ENCODE measurements at places on chromosomes 3 and 15.

DNA sequence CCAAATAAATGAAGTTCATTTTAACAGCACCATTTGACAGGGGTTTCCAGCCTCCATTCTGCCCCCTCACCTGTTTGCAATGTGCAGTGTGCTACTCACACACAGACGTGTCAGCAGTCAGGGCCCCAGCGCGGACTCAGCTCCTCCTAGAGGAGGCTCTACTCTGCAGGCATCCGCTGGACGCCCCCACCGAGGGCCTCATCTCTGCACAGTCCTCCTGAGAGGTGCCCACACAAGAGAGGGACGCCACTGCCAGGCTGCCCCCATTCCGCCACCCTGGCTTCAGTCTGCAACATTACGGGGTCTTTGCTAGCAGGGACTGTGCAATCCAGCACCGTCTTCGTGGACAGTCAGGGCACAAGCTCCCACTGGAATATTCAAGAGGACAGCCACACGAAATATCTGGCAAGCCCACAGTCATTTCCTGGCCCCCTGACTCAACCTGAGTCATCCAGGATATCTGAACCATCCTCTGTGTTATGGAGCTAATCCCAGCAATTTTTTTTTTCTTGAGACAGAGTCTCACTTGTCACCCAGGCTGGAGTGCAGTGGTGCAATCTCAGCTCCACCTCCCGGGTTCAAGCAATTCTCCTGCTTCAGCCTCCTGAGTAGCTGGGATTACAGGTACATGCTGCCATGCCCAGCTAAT is 255.0 kb downstream of the OCA2 start:
- DNase-seq, result no peak

GRCh38 chr3:115855911-115856310 is 232.6 kb downstream of the GAP43 start:
- no peak for DNase-seq

DNA sequence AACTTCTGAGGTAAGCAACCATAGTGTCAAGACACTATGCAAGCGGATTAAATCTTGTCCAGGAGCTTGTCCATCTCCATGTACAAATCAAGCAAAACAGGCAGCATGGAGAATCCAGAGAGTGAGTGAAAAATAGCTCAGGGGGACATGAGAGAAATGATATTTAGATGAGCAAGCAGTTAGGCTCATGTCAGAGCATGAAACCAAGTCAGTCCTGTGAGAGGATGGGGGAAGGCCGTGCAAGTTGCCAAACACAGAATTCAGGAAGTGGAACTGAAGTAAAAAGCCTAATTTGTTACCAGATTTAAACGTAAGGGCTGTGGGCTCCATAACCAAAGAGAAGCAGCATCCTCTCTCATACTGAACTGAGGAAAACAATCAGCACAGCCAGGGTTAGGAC is 995.9 kb downstream of the MCTP2 start:
- no peak for DNase-seq

DNA sequence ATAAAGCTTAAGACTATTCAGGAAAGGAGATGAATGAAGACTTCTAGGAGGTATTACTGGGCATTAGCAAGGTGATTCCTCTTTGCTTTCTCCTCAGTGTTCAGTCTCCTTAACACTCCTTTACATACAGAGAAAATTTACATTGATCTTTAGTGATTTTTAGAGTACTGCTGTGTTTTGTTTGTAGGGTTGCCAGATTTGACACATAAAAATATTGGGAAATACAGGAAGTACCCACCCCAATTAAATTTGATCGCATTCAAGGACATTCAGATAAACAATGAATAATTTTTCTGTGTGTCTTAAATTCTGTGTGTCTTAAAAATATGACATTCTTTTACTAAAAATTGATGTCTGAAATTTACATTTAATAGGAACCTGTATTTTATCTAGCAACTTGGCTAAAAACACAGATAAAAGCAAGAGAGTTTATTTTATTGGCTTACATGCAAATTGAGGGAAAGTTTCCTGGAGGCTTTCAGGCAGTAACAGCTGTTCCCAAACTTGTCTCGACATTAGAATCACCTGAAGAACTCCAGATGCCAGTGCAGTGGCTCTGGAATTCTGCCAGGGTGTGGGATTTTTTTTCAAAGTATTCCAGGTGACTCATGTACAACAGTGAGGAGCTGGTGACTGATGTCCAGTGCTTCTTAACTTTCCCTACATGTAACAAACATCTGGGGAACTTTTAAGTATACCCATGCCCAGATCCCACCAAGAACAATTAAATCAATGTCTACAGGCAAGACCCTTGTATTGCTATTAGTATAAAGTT is 23.4 kb upstream of the PLOD2 start:
- DNase-seq, result no peak

- DNase-seq, result no peak
Observed at GRCh38 chr3:32435911-32436815, 44.5 kb downstream of the CMTM7 start.

GRCh38 chr15:76208786-76209424 is 102.4 kb downstream of the ETFA start:
- DNase-seq, result no peak

DNA sequence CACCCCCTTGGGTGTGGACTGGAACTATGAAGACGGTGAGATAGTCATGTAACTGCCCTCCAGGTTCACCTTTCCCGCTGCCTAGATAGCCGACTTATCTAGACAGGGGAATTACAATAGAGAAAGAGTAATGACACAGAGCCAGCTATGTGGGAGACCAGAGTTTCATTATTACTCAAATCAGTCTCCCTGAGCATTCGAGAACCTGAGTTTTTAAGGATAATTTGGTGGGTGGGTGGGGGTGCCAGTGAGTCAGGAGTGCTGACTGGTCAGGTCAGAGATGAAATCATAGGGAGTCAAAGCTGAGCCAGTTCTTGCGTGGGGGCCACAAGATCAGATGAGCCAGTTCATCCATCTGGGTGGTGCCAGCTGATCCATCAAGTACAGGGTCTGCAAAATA is 19.7 kb upstream of the DNAJC19 start:
- DNase-seq, result no peak

DNA sequence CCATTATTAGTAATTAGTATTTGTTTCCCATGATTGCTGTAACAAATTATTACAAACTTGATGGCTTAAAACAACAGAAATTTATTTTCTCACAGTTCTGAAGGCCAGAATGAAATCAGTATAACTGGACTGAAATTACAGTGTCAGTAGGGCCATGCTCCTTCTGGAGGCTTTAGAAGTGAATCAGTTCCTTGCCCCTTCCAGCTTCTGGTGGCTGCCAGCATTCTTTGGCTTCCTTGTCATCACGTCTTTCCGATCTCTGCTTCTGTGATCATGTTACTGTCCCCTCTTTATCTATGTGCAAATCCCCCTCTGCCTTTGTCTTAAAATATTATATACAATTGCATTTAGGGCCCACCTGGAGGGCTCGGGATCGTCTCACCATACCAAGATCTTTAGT is 92.0 kb downstream of the FOXB1 start:
- no peak for DNase-seq

- DNase-seq, result no peak
Observed at GRCh38 chr3:139522421-139522820, 17.1 kb downstream of the RBP1 start.

DNA sequence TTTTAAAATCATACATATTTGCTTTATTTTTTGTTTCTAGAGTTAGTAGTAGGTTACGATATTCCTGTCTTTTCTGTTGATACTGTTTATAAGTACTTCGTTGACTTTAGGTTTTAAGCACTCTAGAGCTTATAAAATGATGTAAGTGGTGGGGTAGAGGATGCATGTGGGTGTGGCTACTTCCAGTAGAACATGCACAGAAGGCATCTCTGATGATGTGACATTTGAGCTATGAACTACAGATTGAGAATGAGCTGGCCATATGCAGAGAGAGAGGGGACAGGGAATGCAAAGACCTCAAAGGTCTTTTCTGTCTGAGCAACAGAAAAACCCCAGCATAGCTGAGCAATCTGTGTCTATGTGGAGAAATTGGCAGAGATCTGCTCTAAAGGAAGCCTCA is 233.9 kb upstream of the STAC start:
- no peak for DNase-seq

DNA sequence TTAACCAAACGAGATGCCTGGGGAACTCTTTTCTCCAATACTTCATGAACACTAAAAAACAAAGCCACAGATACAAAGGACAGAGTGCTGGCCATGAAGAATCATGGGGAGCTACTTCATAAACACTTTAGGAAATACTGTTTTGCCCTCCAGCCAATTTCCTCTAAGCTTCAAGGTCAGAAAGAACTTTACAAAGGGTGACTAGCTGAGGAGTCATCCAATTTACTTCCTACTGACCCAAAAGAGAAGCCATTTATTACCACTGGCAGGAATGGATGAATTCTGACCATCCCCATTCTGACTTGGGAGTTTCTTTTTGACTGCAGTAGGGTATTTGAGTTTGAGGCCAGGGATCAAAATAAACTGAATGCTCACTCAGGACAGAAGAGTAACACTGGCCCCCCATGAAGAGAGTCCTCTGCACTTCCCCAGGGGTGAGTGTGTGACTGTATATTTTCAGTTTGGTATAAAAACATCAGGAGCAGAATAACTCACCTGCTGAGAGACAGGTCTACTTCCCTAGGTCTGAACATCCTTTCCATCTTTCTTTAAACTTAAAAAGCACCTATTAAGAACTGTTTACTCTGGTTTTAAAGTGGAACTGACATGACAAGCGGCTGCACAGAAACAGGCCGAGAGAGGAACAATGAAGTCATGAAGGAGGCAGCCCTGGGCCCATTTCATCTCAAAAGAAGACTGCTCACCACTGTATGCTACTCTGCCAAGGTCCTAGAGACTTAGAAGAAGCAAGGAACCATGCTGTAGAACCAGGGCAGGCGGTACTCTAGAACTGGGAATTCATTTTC is 203.6 kb downstream of the TNIK start:
- DNase-seq, result peak; percentile 32

GRCh38 chr15:27414168-27414870 is 443.3 kb downstream of the GABRG3 start:
- DNase-seq, result no peak

- DNase-seq, result no peak
Observed at GRCh38 chr3:73401616-73402279, 223.0 kb downstream of the PDZRN3 start.

- DNase-seq, result no peak
Observed at GRCh38 chr15:68969298-68969697, 39.0 kb downstream of the SPESP1 start.

GRCh38 chr15:44529864-44530604 is 6.9 kb upstream of the EIF3J start:
- DNase-seq, result no peak

DNA sequence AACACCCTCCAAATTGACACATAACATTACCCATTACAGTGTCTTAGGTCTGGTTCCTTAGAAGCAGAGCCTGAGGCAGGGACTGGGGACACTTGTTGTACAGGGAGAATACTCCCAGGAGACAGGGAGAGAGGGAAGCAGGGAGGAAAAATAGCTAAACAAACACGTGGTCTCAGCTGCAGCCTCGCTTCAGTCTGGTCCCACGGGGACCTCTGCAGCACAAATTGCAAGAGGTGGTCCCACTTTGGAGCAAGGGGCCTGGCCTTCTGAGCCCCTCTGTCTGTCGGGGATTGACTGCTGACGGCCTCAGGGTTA is 25.0 kb upstream of the PLA2G4D start:
- DNase-seq, result no peak

DNA sequence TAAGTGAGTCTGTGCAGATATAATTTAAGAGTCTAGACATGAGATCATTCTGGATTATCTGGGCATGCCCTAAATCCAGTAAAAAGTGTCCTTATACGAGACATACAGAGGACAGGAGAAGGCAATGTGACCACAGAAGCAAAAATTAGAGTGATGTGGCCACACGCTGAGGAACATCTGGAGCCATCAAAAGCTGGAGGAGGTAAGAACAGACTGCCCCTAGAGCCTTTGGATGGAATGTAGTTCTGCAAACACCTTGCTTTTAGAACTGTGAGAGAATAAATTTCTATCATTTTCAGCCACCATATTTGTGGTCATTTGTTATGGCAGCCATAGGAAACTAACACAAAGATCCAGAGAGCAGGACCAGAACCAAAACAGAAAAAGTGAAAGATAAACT is 41.0 kb downstream of the CD200 start:
- DNase-seq, result no peak

DNA sequence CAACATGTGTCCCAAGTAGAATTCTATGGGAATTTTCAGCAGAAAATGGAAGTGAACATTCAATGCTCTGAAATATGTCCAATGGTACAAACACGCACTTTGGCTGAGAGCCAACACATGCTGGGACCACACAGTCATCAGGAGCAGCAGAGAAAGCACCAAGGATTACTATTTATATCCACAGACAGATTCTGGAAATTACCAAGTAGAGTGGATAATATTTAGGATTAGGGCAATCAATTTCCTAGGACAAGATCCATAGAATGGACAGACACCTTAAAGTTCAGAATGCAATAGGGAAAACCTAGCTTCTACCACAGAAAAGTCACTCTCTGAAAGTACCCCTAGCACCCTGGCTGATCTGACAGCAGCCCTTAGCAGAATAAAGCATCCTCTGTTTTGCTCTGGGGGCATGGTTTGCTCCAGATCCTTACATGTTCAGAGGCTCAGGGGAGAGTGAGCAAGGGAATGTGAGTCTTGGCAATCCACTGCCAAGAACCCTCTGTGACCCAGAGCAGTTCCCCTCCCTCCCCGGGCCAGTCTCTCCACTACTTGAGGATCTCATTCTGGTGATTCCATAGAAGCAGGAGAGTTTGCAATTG is 206.0 kb upstream of the WNT5A start:
- DNase-seq, result no peak

DNA sequence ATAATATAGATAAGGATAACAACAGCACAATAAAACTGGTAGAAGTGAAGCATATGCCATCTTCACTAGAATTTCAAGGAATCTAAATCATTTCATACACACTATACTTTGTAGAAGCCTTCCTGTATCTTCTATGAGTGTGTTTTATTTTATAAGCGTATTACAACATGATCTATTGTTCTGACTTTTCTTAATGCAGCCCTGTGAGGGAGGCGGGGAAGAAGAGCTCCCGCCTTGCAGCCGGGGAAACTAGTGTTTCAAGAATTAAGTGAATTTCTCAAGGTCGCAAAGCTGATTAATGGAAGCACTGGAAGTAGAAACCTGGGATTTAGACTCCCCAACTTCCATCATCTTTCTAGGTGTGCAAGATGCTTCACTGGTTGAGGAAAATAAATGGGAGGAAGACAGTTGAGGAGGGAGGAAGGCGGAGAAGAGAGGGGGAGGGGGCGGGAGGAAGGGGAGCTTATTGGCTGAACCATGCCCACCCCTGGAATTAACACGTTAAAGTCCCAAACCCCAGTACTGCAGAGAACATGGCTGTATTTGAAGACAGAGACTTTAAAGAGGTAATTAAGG is 32.9 kb downstream of the VGLL4 start:
- DNase-seq, result no peak

- DNase-seq, result no peak
Observed at GRCh38 chr3:143897576-143898295, 49.5 kb upstream of the SLC9A9 start.

DNA sequence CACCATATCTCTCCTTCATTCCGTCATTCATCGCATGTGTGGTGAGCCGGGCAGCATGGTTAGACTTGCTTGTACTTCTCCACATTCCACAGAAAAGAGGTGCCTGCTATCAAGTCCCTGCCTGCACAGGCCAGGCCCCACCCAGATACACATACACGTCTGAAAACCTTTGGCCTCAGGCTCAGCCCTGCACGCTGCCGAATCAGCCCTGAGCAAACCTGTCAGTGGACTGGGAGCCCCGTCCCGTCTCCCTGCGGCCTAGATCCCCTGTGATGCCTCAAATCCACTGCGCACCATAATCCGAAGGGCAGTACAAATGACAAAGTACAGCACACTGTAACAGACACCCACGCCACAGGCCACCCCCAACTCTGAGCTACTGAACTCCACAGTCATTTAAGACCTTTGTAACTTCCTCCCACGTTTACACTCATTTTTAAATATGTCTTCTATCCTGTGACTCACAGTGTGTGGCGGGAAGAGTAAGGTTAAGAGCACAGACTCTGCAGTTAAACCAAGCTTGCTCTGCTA is 67.1 kb downstream of the MB21D2 start:
- DNase-seq, result peak; percentile 62

Measured in lung microvascular endothelial cell (primary cell).